H4 (cell line): ENCODE measurements at places on chromosomes 6 and 20. TPM values are rescaled to one million over a fixed set of nuclear protein-coding genes. Genes with fewer than 3 reads are reported as not detected.

THBD gene
- 0.04 and 0.33 TPM in 2 replicates for total RNA-seq

TDRD6 gene
- 0.70 TPM in 1 of 2 replicates, not detected in the other for total RNA-seq

SYCP2 gene
- 0.23 and 2.1 TPM in 2 replicates for total RNA-seq

HSD17B8 gene
- 1.2 and 5.6 TPM in 2 replicates for total RNA-seq

PHACTR1 gene
- 1.8 and 3.3 TPM in 2 replicates for total RNA-seq

GNAS-AS1 gene
- 1.5 and 3.0 TPM in 2 replicates for total RNA-seq

IMPG1 gene
- 0.14 TPM in 1 of 2 replicates, not detected in the other for total RNA-seq

MMUT gene
- 9.9 and 11.1 TPM in 2 replicates for total RNA-seq

LHFPL5 gene
- not detected in 2 replicates for total RNA-seq

SEMG1 gene
- total RNA-seq = not detected in 2 replicates

PPIL6 gene
- 1.0 TPM in 1 of 2 replicates, not detected in the other for total RNA-seq

GRCh38 chr6:21733311-21733710 is 139.8 kb downstream of the SOX4 start:
- DNase-seq = no peak

DNA sequence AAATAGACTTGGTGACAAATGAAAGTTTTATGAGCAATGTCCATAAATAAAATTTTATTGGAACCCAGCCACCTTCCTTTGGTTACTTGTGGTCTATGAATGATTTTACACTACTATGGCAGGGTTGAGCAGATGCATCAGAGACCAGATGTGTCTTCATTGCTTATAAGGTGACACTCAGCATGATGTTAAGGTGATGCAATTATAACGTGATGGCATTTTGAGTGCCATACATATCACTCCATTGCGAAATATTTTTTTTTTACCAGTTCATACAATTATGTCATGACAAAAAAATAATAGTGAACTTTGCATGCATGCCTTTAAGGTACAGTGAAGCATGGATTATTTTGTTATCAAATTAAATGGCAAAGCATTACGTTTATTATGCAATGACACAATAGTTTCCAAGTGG is 96.0 kb downstream of the ADTRP start:
- DNase-seq = no peak

DNA sequence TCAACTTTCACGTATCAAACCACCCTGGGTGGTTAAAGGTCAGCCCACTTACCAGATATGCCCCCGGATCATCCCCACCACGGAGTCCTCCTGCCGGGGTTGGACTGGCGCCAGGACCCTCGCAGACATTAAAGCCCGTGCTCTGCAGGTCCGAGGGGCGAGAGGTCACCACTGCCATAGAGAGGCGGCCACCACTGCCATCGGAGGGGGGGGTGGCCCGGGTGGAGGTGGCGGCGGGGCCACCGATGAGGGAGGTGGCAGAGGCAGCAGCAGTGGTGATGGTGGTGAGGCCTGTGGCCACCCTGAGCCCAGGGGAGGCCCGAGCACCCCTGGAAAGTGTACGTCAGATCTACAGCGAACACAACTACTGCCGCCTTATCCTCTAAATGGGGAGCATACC is 76.3 kb downstream of the ASXL1 start:
- DNase-seq = no peak

- DNase-seq = no peak
These were observed 184.9 kb upstream of the TENT5A start for GRCh38 chr6:81937296-81937937.

DNA sequence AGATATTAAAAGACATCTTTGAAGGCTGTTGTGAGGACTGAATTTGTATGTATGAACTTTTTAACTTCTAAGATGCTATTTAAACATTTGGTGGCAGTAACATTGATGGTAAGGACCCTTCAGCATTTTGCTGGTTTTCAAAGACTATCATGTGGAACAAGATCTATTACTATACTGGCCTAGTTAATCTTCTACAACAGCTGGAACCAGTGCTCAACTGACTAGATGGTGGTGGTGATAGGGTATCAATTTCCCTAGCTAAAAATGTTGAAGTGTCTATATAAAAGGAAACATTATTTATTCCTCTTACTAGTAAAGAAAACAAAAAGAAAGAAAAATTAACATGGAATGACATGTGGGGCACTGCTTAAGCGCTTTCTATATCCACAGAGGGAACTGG is 195.7 kb downstream of the TASP1 start:
- no peak for DNase-seq

GRCh38 chr6:159036673-159037072 is 8.1 kb downstream of the TAGAP start:
- no peak for DNase-seq

- no peak for DNase-seq
These were observed 314.8 kb downstream of the SOX4 start for GRCh38 chr6:21908161-21908848.

DNA sequence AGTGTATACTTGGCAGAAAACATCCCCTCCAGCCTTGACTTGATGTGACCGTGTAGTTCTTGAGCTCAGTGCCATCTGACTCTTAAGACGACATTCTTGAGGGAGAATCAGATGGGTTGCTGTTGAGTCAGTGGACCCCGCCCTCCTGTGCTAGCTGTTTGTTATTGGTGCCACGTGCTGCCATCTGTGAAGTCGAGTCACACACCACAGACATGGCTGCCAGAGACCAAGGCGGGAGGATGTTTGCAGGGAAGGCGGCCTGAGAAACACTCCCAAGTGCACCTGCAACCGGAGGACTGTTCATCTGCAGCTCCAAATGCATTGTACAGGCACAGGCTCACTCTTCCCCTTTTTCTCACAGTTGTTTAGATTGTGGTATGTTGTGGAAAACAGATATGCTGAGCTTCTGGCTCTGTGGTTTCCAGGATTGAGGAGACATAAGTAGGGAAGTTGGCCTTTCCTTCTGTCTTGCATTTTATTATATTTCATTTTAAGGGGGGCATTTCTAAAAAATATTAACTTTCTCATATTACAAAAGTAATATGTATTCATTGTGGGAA is 345.3 kb upstream of the ZFP64 start:
- peak; percentile 62 for DNase-seq

GRCh38 chr6:169800668-169801395 is 49.4 kb downstream of the ERMARD start:
- peak; percentile 74 for DNase-seq

GRCh38 chr6:161418463-161418945 is 144.6 kb upstream of the AGPAT4 start:
- peak; percentile 81 for DNase-seq

- DNase-seq = no peak
These were observed 68.6 kb downstream of the ARHGAP18 start for GRCh38 chr6:129641344-129641743.

GRCh38 chr20:33079259-33079658 is at the start of gene BPIFB4:
BPIFB4 (plus strand) TSS chr20:33079643; CDS start chr20:33081527, 1,884 bp downstream.
- DNase-seq = peak; percentile 74

- DNase-seq = no peak
These were observed 257.6 kb downstream of the HDGFL1 start for GRCh38 chr6:22826961-22827360.

DNA sequence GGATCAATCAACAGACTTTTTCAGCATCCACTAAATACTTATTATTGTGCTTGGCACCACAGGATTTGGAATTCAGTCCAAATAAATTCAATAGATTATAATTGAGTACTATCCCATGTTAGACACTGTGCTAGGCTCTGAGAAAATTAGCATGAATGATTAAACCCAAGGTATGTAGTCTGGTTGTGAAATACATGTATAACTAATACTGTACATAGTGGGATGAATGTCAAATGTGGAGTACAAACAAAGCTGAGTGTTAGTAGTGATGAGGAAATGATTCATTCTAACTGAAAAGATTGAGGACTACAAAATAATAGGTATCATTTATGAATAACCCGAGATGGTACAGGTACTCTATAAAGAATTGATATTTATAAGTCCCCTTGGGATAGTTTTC is 111.9 kb upstream of the FLRT3 start:
- DNase-seq = no peak

DNA sequence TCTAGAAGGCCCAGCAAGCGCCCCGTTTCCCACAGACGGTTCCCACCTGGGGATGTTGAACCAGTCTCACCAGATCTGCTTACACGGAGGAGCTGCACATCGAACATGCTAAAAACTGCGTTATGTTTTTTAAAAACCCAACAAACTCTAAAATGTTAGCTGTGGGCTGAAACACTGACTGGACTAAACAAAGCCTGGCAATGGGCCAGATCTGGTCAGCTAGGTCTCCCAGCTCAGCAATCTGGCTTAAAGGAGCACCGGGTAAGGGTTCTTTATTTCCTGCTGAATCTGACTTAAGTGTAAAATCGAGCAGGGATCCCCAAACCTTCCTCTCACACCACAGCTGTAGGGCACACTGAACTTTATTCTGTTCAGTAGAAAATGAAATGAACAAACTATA is 156.9 kb downstream of the FOXC1 start:
- DNase-seq = no peak

DNA sequence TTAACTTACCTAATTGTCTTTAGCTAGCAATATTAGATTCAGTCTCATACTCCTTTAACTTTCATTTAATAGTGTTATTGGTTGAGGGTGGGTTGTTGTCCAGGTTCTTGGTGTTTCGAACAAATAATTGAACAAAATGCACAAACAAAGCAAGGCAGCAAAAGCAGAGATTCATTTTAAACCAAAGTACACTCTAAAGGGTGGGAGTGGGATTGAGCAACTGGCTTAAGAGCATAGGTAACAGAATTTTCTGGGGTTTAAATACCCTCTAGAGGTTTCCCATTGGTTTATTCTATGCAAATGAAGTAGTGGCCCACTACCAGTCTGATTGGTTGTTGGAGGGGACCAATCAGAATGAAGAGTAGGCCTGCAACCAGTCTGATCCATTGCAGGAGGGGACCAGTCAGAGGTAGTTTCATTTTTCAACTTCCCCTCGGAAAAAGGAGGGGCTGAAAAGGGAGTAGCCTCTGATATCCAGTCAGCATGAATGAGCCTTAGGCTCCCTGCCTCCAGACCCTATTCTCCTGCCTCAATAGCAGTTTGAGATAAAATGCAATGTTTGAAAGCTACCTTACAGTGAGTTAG is 26.3 kb upstream of the RAB23 start:
- DNase-seq = no peak

DNA sequence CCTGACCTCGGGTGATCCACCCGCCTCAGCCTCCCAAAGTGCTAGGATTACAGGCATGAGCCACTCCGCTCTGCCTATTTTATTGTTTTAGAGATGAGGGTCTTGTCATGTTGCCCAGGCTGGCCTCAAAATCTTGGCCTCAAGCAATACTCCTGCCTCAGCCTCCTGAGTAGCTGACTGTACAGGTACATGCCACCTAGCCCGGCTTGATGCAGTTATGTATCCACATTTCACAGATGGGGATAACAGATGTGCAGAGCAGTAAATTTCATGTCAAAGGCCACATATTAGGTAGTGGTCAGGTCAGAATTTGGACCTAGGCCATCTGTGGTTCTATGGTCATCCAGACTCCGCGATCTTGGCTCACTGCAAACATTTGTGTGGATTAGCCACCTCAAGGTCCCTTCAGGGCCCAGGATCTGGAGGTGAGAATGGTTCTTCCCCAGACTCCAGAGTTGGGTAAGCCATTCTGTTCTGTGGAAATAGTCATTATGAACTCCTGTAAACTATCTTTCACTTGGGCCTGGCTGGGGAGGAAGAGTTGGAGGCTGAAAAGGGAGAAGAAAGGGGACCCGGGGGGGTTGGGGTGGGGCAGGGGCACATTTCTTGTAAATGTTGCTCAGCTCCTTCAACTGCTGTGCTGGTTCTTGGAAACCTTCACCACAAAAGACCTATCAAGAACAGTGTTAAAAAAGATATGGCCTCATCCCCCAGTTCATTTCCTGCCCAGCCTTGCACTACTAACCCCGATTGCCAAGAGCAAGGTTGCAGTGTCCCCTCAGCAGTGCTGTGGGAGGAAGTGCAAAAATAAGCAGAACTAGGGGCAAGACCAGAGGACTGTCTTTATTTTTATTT is 13.0 kb downstream of the PIM1 start:
- DNase-seq = no peak

DNA sequence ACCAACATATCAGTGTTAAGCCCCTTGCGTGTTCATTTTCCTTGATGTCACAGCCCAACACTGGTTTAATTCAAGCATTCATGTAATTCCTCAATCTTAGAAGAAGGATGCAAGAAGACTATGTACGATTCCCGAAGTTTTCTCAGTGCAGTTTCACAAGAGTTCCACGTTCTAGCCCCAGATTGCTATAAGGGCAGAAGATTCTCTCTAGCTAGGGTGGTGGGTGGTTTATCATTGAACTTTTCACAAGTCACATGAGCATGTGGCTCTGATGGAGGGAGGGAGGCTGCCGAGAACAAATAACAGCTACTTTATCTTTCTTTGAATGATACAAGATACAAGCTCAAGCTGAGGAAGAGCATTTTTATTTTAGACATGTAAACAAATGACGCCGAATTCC is 71.9 kb upstream of the NHSL1 start:
- no peak for DNase-seq

GRCh38 chr6:166766769-166767168 is 139.7 kb upstream of the RPS6KA2 start:
- DNase-seq = no peak

GRCh38 chr6:153962555-153962954 is 76.5 kb upstream of the OPRM1 start:
- DNase-seq = no peak

DNA sequence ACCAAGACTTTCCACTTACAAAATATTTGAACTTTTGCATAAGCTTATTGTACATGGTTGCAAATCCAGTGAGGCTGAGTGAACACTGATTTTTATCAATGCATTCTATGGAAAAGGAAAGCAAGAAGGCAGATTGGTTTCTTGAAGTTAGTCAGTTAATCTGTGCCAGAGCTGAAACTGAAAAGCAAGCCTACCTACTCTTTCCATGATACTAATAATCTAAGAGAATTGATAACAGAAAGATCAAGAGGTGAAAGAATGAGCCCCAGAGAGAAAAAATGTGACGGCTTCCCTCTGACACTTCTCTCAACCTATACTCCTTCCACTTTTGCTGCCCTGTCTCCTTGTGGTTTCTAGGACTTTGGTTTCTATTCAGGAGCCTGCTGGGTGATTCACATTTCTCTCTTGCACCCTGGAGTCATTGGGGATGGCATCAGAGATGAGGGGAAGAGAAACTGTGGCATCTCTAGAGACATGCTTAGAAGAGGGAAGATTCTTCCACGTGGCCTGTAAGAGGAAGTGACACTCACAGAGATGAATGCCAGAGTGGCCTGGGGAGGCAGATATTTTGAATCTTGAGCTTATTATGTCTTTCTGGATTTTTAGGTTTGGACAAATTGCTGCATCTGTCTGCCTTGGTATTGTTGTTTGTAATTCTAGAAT is 158.6 kb upstream of the RIMS1 start:
- no peak for DNase-seq

- DNase-seq = no peak
These were observed 9.1 kb upstream of the TAGAP start for GRCh38 chr6:159053781-159054398.

DNA sequence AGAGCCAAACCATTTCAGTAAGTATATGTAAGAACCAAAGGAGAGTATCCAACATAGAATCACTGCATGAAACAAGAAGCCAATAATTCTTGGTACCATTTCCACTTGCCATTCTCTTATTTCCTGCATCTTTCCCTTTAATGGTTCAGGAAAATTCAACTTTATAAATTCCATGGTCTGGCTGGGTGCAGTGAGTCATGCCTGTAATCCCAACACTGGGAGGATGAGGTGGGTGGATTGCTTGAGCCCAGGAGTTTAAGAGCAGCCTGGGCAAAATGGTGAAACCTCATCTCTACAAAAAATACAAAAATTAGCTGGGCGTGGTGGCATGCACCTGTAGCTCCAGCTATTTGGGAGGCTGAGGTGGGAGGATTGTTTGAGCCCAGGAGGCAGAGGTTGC is 21.2 kb downstream of the NHLRC1 start:
- DNase-seq = no peak
